ENCODE measurements at places on chromosomes 12 and 14.

GRCh38 chr14:22547948-22548750, 40.9 kb downstream of the DAD1 start:
- no peak for DNase-seq

DNA sequence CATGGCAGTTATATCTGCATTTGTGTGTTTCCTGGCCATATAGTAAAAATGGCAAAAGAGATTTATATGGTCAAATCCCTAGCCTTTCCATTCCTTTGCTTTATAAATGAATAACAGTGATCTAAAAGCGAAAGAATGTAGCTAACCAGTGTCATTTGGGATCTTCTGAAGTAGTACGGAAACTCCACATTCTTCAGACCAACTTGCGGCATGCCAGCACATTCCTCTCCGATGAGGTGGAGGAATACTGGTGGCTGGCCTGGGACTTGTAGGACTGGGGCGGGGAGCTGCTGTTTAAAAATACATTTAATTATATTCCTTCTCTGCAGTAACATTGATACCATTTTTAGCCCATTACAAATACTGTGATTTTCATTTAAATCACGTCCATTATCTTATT, 85.3 kb downstream of the SAMD4A start:
- DNase-seq: no peak

- DNase-seq: peak; percentile 43
These were observed at the start of the genes AMIGO2 and PCED1B for GRCh38 chr12:47079468-47079980. Gene AMIGO2, minus strand, starts transcription at chr12:47079959. Its CDS starts 957 bp downstream, at chr12:47079002. Gene PCED1B, plus strand, starts transcription at chr12:47079621. Its CDS starts 155,443 bp downstream, at chr12:47235064.

GRCh38 chr12:29591140-29592020, 93.9 kb upstream of the OVCH1 start:
- no peak for DNase-seq

DNA sequence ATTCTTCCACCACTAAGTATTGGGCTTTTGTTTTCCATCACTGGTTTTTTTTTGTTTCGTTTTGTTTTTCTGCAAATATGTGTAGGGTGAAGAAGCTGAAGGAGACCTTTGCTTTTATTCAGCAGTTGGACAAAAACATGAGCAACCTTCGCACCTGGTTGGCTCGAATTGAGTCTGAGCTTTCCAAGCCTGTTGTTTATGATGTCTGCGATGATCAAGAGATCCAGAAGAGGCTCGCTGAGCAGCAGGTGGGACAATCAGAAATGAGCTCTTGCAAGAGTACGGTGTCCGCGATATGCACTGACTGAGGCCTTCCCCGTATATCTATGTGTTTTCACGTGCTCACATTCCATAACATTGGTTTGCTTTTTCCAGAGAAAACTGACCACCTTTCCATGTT, 91.5 kb downstream of the ESR2 start:
- DNase-seq: no peak

DNA sequence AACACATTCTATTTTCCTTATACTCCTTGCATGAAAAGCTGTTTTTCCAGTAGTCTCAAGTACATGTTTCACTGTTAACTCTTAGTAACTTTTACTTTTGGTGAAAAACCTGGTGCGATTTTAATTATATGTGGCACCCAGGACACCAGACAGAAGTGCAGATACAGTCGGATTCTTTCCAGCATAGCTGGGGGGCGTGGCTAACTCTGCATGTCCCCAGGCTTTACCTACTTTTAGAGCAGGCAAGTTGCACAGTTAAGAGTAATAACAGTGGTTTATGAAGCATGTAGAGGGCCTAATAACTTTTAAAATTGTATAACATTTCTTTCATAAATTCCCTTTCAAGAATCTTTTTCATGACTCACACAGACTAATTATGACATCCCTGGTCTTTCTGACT, 70.7 kb downstream of the HSD17B6 start:
- no peak for DNase-seq

DNA sequence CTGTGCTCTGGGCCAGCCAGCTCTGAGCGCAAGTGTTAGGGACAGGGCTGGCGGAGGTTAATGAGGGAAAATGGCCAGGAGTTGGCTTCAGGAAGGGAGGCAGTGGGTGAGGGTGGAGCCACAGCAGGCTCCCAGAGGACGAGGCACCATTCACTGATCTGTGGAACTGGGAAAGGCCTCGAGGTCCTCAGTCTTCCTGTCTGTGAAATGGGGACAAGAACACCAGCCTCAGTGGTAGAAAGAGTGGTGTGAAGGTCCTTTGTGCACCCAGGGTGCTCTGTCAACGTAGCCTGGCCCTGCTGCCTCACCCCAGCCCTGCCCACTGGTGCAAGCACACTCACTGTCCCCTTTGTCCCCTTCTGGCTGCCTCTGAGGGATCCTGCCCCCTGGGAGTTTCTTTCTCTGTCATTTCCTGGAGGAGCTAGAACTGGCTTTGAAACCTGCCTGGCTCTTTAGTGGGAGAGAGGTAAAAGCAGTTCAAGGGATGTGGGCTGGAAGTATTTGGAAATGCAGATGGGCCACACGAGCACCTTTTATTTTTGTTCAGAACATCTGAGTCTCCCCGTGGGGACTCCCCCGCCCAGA, 25.0 kb downstream of the SYNDIG1L start:
- DNase-seq: no peak

DNA sequence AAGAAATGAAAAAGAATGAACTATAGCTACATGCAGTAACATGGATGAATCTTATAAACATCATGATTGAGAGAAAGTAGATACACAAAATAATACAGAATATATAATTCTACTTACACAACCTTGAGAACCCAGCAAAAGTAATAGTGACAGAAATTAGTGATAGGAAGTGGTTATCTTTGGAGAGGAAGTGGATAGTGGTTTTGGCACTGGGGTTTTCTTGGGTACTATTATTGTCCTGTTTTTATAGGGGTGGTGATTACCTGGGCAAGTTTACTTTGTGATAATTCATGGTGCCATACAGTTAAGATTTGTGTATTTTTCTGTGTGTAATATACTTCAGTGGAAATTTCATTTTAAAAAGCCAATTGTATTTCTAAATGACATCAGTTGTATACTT, 352.7 kb downstream of the AEBP2 start:
- no peak for DNase-seq

DNA sequence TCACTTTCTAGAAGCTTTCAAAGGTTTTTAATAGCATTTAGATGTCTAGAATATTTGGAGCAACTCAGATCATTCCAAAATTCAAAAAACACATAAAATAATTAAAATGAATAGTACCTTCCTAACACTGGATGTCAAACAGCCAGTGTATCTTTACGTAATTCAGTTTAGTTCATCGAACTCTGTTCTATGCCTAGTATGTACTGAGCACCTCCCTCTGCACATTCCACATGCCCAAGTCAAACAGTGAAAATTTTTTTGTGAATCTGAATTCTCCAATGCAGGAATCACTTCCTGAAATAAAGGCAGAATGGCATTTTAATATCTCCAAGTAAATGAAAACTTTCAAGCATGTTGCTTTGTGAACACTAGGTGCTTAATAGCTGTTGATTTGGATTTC, 192.3 kb downstream of the C12orf42 start:
- DNase-seq: no peak

DNA sequence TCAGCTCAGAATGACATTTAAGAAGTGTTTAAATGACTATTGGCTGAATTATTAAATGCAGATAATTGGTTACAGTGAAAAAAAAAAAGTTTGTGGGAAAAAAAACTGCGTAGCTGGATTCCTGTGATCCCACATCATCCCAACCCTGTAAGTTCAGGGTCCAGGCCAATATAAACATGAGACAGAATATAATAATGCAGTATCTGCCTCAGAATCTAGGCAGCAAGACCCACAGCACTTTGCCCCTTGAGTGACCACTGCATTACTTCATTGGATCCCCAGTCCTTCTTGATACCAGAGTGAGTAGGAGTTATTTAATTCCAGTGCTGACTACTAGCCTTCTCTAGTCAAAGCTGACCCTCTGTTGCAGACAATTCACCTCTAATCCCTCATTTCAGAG, 272.6 kb downstream of the CCER1 start:
- DNase-seq: no peak

DNA sequence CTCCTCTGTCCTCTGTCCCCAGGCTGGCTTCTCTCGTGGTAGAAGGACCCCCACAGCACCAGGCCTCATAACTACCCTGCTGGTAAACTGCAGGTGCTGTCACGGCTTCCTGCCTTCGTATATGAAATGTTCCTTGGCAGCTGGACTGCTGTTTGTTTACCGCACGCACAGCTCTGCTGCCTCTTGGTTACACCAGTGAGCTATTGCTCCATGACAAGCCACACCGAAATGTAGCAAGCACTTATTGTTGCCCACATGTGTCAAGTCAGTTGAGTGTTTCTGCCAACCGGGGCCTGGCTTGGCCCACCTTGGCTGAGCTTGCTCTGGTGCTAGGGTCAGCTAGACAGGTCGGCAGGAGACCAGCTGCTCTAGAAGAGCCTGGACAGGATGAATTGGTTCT, 21.7 kb upstream of the TCL1B start:
- DNase-seq: no peak

DNA sequence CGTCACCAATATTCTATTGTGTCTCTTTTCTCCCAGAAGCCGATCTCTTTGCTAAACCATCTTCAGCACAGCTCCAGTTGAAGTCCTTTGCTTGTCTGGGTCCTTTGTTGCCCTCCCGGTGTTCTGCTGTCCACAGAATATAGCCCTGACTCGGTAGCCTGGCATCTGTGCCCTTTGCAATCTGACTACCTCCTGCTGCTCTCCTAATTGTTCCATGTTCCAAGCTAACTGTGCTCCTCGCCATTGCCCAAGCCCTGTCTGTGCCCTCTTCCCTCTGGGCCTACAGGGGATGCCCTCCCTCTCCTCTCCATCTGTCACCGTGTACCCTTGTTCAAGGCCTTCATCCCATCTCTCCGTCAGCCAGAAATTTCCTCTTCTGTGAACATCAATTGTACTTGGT, 306.3 kb downstream of the APAF1 start:
- DNase-seq: no peak

GRCh38 chr12:116665666-116666304, 72.1 kb downstream of the SPRING1 start:
- no peak for DNase-seq

DNA sequence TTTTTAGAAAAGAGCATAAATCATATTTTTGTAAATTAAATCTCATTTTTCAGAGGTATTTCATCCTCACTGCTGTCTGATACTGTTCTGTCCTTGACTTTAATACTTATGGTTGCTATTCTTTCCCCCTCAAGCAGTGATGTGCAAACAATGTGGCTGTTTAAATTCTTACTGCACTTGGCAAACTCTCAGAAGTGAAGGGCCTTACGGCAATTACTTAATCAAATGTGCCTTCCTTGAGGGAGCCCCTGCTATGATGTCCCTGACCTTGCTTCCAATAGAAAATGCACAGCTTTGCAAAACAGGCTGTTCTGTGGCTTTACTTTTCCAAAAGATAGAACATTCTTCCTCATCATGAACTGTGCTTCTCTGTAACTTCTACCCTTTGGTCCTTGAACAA, 35.2 kb downstream of the UBE3B start:
- DNase-seq: no peak

DNA sequence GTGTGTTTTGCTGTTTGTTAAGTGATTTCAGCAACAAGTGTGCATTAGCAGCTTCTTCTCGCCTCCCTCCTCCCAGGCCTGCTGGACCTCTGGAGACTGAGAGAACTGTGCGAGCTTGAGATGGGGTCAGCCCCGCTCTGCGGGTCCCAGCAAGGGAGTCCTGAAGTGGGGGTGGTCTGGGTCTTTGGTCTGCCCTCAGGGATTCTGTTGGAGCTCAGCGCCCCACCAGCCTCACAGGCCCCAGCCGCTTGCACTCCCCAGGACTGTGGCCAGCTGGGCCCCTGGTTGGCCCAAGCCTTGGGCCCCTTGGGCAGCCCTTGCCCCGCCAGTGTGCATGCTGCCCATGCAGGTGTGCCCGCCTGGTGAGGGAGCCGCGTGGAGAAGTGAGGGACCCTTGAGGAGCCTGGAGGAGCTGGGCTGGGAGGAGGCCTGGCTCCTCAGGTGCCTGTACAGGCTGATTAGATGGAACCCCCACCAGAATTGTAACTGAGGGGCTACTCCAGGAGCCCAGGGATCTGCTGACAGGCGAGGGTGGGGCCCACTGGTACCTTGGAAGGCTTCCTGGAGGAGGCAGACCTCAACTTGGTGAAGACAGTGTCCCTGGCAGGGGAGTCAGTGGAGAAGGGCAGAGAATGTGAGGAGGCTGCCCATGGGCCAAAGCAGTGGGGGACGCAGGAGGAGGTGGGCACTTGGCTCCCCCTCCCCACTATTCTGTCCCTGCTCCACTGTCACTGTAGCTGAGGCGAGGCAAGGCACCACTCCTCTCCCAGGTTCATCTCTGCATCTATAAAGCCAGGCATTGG, 56.7 kb downstream of the BEGAIN start:
- DNase-seq: no peak

DNA sequence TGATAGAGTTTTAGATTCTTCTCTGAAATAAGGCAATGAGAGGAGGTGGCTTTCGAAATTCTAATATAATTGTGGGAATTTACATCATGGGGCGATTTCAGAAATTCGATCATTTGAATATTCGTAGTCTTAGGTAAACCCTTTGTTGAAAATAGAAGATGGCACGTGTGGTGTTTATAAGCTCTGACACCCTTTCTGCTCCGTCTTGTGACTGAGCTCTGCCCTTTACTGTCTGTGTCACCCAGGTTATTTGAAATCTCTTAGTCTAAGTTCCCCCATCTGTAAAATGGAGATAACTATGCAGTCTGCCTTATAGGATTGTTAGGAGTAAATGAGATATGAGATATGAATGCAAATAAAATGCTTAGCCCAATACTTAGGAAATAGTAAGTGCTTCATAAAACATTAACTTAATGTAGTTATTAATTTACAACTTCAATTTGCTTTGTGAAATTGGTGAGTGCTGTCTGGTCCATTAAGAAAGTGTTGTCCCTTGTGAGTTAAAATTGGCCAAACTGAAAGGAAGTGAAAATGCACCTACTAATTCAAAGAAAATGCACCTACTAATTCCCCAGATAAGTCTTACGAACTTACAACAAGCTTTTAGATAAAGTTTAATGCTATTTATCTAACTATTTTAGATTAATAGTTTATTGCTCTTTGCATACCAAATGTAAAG, 1.5 kb downstream of the BMAL2 start:
- no peak for DNase-seq

DNA sequence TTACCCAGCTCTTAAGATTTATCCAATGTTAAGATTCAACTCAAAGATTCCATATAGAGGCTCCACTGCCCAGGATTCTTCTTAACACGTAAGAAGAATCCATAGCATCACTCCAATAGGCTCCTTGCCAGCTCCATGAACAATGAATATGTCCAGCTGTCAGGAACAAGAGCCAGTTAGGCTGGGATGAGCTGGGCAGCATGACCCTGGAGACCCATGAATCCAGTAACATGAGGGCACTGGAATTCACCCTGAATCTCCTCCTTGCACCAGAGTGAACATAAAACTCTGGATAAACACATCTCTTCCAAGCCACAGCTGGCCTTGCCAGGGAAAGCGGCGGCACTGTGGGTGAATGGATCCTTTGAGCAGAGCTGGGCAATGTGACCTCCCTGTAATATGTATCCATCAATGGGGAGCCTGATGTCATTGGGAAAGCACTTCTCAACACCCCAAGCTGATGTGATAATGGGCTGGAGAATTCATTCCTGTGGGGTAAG, 24.4 kb upstream of the TC2N start:
- no peak for DNase-seq

- no peak for DNase-seq
These were observed 1493.6 kb downstream of the AACS start for GRCh38 chr12:126558810-126559209.

All from stimulated activated CD4-positive, alpha-beta T cell treated with anti-CD3 and anti-CD28 coated beads, Interleukin-12 subunit alpha, Interleukin-12 subunit beta, amount 100 ng/mL, for 24 hours (primary cell).